ENCODE measurements at places on chromosomes 3 and 15.

DNA sequence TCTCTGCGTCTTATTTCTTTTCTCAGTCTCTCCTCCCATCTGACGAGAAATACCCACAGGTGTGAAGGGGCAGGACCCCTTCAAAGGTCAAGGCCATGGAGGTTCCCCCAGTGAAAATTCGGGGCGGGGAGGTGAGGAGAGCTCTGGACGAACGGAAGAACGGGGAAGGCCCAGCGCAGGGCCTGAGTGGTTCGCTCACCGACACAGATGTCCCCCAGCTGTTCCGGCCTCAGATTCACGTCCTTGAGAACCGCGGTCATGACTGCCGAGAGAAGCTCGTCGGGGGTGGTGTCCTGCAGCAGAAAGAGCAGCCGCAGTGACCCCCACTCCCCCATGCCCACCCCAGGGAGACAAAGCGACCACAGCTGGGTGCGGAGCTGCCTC is 542 bp downstream of the ACAA1 start:
- DNase-seq: peak; percentile 50

GRCh38 chr3:187677604-187678003 is 7.4 kb upstream of the SST start:
- DNase-seq: no peak

DNA sequence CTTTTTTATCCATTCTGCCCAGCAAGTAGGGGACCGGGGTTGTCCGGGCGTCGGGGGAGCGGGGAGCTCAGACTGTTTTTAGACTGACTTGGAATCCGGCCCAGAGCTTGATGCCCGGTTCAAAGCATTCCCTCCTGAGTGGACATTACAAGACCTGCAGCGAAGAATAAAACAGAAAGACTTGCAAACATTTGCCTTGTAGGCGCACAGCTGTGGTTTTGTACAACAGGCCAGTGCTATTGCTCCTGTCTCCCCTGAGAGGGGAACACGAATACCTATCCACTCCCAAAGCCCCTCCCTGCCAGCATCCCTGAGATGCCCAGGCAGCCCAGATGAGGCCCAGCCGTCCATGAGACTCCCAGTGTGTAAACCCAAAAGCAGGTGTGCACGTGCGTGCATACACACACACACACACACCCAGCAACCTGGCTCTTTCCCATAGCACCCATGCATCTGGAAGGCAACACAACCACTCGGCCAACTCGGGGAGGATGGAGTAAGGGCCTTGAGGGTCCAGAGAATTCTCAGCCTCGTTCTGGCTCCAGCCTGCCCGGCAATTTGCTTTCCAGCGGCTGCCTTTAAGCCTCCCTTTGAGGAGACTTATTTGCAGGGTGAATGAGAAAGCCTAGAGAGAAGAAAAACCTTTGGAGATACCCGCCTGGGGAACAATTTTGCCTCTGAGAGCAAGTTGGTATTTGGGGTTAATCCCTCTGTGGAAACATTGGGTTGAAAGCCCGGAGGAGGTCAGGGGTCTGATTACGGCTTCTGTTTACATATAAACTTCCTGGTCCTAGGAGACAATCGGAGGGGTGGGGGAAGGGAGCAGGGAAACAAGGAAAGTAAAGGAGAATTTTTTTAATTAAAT is 161.0 kb upstream of the HES1 start:
- no peak for DNase-seq

DNA sequence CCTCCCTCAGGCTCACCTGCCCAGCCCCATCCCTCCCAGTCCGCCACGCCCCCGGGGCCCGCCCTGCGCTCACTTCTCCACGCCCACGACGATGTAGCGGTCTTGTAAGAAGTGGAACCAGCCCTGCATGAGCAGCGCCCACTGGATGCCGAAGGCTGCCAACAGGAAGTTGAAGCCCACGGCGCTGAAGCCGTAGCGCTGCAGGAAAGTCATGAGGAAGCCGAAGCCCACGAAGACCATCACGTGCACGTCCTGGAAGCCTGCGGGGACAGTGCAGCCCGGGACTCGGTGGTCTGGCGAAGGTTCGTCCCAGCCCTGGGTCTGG is 9.7 kb downstream of the RHCG start:
- DNase-seq: peak; percentile 72

Data from common myeloid progenitor, CD34-positive (primary cell).